ENCODE measurements at places on chromosomes 16 and 17.

GRCh38 chr17:76104140-76104895 is 731 bp upstream of the EXOC7 start:
- no peak for DNase-seq

DNA sequence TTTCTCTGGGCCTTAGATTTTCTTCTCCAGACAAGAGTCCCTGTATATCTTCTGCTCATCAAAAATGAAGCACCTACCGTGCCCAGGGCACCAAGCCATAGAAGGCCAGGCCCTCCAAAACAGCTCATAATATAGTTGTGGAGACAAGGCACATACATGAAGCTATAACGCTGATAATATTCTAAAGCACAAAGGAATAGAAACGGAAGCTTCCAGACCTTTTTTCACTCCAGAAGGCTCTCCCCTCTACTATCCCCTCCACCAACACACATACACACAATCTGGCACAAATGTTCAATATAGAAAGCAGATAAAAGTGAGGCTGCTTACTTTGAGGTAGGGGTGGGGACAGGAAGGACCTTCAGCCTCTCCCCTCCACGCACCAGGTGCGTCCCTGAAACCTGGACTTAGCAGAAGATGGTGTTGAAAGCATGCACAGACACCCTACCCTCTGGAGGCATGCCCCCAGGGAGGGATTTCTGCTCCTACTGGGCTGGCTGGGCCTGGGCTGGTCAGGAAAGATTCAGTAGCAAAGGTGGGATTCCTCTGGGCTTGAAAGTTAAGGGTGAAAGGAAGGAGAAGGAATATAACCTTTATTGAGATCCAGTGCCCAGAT is 14.1 kb upstream of the SUPT4H1 start:
- no peak for DNase-seq

GRCh38 chr17:57601143-57601735 is 143.9 kb downstream of the CCDC182 start:
- no peak for DNase-seq

- DNase-seq: no peak
Observed at GRCh38 chr17:70107904-70108565, 33.0 kb downstream of the KCNJ16 start.

- no peak for DNase-seq
Observed at GRCh38 chr17:67602974-67603373, 114.8 kb upstream of the NOL11 start.

DNA sequence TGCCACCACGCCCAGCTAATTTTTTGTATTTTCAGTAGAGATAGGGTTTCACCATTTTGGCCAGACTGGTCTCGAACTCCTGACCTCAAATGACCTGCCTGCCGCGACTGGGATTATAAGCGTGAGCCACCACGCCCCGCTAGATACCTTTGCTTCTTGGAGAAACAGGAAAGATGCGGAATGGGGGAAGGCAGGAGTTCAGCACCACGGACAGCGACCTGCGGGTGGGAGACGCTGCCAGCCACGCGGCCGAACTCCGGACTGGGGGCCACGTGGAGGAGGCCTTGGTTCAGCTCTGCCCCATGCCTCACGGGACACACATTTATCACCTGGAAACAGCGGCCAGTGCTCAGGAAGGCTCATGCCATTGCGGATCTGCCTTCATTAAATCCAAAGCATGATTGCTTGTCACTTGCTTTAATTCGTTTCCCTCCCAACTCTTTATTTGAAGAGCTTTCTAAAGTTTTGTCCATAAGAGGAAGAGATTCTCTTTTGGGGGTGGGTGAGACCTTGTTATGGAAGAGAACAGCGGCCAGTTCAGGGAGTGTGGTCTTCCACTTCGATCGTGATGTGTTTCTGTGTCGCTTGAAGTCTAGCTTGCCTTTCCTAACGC is 219.9 kb downstream of the ENGASE start:
- DNase-seq: peak; percentile 79

- DNase-seq: no peak
Observed at GRCh38 chr17:63515426-63515825, 7.7 kb upstream of the KCNH6 start.

DNA sequence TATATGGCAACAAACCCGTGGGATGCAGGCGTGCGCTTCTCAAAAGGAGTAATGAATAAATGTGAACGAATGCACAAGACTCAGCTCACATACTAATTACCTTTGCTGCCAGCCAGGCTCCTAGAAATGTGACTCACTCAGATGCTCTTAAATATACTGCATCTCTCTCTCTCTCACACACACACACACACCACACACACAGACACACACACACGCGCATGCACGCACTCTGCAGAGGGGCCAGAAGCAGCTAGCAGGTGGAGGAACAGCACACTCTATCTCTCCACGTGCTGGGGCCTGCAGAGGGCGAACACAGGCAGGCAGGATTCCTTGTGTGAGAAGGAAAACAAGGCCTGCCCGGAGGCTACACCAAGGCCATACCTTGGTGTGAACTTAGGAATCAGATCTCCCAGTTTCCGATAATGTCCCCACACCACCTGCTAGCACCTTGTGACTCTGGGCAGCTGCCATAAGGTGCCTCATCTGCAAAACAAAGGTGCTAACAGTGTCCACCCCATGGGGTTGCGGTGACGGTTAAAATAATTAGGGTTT is 5.3 kb downstream of the GPRC5B start:
- no peak for DNase-seq

DNA sequence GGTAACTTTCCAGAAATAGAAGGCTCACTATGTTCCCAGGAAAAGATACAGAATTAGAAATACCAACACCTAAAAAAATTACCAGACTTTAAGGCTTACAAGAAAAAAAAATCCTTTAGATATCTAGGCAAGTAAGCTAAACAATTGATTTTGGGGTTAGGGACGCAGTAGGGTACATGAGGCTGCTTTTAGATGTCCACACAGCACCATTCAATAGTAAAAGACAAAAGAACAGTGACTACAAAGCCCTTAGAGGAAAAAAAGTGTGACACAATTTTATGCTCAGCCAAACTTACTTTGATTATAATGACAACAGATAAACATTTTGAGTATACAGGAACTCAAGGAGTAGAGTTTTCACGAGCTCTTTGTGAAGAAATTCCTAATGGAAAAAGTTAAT is 29.9 kb downstream of the METTL16 start:
- DNase-seq: no peak

DNA sequence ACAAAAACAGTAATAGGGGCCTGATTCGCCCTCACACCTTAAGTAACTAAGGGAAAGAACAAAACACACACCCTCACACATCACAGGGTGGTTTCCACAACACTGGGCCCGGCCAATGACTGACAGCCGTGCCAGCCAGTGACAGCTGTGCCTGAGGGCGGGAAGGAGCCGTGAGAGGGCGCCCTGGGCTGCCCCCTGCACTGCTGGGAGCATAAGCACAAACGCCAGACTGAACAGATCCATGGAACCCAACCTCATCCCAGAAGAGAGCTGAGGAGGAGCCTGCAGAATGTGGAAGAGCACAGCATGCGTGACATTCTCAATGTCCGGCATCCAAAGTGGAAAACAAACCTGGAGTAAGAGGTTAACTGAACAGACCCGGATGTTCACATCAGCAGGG is 16.0 kb downstream of the CSNK1D start:
- peak; percentile 38 for DNase-seq

GRCh38 chr16:85969159-85969558 is 70.2 kb downstream of the IRF8 start:
- no peak for DNase-seq

DNA sequence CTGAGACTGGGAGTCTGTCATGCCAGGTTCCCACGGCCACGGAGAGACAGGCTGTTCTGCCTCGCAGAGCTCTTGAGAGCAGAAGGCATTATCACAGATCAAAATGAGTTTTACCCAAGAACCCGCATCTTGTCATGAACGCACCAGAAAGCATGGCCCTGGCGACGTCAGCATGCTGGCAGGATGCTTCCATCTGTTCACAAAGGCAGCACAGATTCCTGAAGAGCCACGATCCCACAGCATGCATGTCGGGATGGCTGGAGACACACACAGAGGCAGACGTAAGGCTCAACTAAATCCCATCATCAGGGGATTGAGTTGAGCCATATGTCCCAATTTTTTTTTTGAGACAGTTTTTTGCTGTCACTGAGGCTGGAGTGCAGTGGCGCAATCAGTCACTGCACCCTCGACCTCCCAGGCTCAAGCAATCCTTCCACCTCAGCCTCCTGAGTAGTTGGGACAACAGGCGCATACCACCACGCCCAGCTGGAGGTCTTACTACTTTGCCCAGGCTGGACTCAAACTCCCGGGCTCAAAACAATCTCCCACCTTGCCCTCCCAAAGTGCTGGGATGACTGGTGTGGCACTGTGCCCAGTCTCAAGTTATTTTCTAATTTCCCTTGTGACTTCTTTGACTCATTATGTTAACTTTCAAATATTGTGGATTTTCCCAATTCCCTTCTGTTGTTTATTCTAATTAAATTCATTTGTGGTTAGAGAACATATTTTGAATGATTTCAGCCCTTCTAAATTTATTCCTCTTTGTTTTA is 11.1 kb downstream of the FANCA start:
- no peak for DNase-seq

GRCh38 chr16:28301154-28301553 is 8.8 kb downstream of the SBK1 start:
- DNase-seq: no peak

GRCh38 chr17:76018340-76018680 is 8.8 kb downstream of the EVPL start:
- no peak for DNase-seq

GRCh38 chr16:55057866-55058265 is 127.2 kb downstream of the IRX5 start:
- DNase-seq: no peak

DNA sequence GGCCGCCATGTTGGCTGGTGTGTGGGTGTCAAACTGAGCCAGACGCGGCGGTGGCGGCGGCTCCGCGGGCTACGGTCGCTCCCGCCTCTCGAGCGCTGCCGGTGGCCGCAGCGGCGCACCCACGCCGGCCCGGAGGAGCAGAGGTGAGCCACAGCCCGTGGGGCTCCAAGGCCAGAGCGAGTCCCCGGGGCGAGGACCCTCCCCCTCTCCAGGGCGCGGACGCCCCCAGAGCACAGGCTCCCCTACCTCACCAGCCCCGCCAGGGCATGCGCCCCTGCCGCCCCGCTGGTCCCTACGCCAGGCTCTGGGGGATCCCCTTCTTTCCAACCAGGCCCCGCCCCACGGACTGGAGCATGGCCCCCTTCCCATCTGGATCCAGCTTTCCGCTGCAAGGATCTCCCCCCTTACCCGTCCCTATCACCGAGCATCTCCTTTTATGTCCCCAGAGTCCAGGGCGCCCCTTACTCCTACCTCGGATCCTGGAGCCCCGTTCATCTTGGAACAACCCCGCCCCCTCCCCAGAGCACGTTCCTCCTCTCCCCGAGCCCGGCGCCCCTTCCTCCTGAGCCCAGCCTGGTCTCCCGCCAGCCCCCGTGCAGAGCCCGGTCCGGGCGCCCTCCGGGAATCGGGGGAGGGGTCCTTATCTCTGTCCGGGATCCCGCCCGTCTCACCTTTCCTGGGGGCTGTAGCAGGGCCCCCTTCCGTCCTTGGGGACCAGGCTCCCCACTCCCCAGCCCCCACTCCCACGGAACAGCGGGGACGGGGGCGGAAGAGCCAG is 412 bp downstream of the EPN2 start:
- DNase-seq: peak; percentile 64

DNA sequence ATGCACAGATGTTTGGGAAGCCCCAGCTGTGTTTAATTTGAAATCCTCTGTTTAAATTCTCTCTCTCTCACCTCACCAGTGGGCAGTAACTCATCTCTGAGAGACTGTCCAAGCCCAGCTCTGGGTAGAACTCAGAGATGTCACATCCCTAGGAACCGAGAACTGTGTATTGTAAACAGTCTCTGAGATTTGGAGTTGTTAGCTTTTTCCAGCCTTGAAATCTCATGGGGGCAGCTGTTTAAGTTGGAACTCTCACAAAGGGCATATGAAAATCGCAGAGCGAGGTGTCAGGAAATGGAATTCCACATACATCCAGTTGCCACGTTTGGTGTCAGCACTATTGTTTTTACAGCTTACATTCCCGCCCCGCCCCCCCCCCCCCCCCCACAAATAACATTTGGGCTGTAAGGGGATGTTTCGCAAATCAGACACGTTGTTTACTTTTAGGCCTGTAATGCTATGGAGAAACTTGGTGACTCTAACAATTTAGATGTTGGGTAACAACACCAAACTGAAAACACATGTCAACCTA is 34.3 kb downstream of the VPS35L start:
- DNase-seq: peak; percentile 72

DNA sequence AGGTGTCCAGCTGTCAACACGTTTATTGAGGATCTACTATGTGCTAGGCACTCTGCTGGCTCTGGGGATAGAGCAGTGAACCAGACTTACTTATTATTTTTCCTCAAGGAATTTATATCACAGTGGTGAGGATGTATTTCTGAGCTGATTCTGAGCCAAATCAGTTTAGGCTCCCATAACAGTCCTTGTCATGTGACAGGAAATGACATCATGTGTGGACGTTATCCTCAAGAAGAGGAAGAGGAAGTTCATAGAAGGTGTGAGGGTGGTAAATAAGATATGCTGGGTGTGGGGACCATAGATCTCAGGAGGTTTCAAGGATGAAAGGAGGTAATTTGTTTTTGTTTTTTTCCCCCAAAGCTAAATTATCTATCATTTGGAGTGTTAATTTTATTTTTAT is 873.5 kb upstream of the EEF2KMT start:
- DNase-seq: no peak

DNA sequence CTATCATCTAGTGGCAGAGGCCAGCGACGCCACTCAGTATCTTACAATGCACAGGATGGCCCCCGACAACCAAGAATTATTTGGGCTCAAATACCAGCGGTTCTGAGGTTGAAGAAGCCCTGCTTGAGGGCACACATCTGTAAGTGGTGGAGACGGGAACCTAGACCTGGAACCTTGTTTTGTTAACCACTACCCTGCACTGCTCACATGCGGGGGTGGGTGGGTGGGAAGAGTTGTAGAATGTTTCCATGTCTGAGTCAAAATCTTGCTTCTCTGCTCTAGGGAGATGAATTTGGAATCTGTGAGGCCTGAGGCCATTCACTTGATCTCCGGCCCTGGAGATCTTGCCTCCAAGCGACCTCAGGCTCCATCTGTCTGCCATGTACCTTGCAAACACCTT is 44.1 kb downstream of the ABCC1 start:
- DNase-seq: no peak

DNA sequence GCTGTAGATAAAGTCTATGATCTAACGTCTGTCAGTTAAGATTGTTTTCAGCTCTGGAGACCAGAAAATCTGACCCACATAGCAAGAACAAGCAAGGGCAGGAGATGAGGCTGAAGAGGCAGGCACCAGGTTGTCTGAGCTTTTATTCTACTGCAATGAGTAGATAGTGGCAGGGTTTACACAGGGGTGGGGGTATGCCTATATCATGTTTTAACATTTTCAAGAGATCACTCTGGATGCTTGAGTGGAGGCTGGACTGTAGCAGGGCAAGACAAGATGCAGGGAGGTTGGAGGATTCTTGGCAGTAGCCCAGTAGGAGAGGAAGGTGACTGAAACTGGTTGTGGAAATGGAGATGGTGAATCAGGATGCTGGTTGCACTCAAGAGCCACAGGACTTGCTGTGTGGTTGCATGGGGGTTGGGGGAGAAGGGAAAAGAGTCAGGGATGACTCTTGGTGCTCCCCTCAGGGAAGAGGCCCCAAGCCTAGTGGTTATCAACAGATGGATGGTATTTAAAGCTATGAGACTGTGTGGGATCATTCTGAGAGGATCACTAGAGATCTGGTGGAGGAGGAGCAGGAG is 143.1 kb upstream of the KCNJ18 start:
- DNase-seq: no peak

- peak; percentile 84 for DNase-seq
Observed at GRCh38 chr16:29678691-29679267, at the start of gene QPRT. TSS of gene QPRT (plus strand) at chr16:29679180. CDS start at chr16:29679198, 18 bp downstream.
